ENCODE measurements at places on chromosomes 11 and 22. TPM values are rescaled to one million over a fixed set of nuclear protein-coding genes. Genes with fewer than 3 reads are reported as not detected.

GRCh38 chr11:12053606-12054361 is 45.4 kb upstream of the DKK3 start:
- no peak for DNase-seq

DNA sequence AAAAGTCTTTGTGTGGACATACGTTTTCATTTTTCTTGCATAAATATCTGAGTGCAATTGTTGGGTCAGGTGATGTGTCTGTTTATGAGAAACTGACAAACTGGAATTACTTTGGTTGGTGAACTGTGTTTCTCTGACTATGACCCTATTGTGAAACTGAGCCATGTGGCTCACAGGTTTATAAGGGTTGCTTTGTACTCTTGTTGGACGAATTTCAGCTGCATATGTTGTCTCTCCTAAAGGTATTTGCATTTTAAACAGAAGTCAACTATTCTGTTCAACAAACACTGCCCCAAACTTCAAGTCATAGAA is 34.4 kb upstream of the RASD2 start:
- DNase-seq, result no peak

DNA sequence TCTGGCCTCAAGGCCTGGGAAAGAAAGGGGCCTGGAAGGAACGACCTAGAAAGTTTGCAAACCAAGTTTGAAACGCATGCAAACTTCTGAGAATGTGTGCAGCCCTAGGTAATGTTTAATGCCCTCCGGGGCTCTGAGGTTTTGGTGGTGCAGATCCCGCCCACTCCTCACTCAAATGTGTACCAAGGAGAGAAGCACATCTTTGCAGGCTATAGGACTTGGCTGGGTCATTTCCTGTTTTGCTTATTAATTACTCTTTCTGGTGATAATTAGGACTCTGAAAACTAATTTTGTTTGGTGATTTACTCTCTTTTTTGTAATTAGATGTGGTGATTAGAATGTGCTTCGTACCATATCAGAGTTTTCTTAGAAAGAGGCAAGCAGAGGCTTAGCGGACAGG is 625.9 kb upstream of the CADM1 start:
- DNase-seq, result no peak

DNA sequence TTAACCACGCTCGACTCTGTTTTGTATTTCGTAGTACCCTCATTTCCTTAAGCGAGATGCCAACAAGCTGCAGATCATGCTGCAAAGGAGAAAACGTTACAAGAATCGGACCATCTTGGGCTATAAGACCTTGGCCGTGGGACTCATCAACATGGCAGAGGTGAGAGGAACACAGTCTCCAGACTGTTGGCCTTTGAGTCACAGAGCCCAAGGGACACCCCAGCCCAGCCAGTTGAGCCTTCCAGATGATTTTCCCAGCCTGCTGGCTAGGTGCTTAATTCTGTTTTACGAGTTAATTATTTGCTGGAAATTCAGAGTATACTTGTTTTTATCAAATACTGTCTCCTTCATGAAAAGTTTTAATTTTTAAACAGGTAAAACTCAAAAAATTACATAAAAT is 57.3 kb upstream of the RAB1B start:
- DNase-seq, result no peak

GRCh38 chr11:16966930-16967671 is 47.1 kb downstream of the PLEKHA7 start:
- DNase-seq, result no peak

DNA sequence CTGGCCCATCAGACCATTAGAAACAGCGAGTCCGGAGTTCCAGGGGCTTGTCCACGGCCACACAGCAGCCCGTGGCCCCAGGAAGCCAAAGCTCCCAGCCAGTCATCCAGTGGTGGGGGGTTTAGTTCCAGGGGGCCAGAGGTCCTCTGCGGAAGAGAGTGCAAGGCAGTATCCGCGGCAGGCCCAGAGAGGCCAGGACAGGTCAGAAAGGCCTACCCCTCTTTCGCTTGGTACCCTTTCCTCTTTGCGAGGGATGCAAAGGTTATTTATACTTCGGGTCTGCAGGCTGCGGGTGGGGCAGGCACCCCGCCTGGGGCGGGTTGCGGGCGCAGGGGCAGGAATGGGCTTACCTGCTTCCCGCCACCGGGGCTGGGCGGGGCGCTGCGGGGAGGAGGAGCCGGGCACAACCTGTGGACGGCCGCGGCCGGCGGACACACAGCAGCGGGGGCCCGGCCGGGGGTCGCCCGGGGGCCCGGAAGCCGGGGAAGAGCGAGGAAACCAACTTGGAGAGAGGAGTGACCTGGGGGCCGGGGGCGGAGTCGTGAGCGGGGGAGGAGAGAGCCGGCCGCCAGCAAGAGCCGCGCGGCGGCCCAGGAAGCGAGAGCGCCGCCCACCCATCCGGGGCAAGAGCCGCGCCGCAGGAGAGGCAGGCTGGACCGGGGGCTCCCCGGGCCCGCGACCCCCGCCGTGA is at the start of gene SH3BP1:
Gene SH3BP1 (plus strand): TSS at position 600 of the 691 bp plus-strand sequence. CDS start 119 bp downstream, outside the sequence.
- peak; percentile 50 for DNase-seq

DNA sequence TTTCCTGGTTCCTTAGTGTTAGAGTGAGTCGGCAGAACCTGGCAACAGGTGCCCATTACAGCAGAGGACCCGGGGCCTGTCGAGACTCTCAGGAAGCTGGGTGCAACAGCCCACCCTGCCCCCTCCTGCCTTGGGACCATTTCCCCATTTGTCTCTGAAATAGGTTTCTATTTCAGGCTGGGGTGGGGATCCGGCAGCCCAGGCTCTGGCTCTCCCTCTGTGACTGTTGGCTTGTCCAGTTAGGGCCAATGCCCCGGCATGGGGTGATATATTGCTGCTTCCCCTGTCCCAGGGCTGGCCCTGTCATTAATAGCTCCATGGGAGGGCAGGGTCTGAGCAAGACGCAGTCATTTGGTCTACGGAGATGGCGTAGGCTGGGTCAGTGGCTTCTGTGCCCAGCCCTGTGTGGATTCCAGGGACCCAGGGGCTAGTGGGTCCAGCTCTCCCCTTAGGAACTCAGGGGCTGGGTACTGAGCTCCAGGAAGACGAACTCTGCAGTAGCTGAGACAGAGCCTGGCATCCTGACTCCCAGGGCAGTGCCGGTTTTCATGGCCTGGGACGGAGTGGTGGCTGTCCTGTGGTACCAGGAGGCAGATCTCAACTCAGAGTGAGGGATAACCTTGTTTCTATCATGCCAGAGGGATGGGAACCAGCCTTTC is 2.7 kb downstream of the P2RY6 start:
- DNase-seq, result no peak

GRCh38 chr11:62669420-62670161 is 1.9 kb upstream of the UQCC3 start:
- DNase-seq, result no peak

- peak; percentile 29 for DNase-seq
Measured at GRCh38 chr11:57566005-57566904, 1.2 kb downstream of the UBE2L6 start.

DNA sequence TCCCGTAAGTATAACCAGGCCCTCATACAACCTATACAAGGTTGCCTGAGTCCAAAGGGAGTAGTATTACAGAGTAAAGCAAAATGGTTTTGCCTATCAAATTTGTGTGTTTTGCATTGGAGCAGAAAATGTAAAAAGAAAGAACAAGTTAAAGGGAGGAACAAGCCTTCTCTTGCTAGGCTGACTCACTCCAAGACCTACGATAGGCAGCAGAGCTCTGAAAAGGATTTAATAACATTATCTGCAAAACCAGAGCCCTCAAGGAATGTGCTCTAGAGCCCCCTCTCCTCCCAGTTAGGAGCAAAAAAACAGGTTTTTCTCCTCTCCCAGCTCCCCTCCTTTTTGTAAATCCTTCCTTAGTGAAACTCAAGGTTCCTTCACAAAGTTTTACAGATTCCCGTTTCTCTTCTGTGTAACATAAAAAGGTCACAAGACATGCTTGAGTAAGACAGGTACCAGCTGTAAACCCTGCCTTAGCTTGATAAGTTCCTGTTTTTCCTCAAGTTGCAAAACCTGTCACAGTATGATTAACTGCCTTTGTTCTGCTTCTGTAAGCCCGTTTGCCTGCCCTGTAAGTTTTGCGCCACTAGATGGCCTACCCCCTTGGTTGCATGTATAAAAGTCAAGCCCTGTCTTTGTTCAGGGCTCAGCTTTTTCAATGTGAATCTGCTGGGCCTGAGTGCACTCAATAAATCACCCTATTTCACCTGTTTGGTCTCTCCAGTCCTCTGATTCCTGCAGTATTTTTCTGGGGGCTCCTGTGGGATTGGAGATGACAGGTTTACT is 498.2 kb downstream of the KCNA4 start:
- DNase-seq, result no peak

- DNase-seq, result peak; percentile 53
Measured at GRCh38 chr22:24325105-24325757, 54.6 kb downstream of the SPECC1L start.

DNA sequence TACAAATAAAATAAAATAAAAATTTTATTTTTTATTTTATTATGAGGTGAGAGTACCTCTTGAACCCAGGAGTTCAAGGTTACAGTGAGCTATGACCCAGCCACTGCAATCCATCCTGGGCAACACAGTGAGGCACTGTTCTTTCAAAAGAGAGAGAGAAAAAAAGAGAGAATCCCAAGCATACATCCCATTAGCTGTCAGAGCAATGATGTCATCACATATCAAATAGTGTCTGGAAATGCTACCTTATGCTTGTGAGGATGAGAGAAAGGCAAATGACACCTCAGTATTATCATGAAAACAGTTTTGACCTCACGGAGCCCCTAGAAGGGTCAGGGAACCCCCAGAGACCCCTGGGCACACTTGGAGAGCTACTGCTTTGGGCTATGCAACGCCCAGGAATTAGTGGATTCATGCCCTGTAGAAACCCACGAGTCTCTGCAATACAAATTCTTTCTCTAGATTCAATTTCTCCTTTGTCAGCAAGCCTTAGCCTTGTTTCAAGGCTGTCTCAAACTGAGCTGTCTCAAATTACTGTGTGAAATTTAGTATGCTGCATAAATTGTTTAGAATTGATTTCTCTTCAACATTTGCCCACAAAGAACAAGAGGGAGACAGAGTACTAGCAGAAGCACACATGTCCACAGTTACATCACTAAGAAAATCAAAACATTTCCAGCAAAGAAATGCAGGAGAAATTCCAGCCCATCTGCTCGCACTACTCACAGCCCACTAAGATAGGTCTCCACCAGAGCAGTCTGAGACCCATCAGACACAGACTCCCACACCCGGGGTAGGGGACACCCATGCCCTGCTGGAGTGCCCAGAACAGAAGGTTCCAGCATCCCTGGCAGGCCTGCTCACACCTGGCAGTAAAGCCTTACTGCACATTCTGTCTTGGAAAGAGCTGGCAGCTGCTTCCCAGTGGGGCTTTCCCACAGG is 18.1 kb downstream of the DGCR2 start:
- DNase-seq, result no peak

- DNase-seq, result no peak
Measured at GRCh38 chr11:61287338-61287977, 7.7 kb downstream of the VWCE start.

- peak; percentile 75 for DNase-seq
Measured at GRCh38 chr11:1882265-1883238, 9.1 kb downstream of the PRR33 start.

DNA sequence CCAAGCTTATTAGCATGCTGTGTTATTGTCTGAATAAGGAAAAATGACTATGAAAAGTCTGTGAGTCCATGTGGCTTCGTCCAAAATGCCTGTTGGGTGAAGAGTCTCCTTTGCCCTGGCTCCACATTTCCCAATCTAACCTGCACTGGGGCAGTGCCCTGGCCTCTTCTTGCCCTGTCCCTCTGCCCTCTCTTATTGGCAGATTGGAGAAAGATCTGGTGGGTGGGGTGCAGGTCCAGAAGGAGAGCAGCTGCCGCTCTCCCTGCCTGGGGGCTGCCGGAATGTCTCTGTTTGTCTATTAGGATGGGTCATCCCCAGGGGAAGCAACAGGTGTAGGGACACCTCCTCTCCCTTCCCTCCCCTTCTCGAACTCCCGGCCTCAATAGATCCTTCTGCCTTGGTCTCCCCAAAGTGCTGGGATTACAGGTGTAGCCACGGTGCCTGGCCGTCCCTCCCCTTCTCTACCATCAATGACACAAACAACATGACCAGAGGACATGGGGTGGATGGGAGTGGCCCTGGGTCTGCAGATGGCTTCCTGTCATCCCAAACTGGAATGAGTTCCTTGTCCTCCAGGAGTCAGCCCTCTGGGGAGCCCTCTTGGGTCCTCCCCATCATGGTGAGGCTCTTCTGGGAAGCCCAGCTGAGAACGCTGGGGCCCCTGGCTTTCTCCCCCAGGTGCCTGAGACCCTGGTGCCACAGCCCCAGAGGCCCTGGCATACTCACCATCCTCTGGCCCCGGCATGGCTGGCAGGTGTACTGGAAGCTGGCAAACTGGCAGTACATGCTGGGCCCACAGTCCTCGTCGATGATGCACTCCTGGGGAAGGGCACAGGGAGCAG is 40.5 kb downstream of the DKK3 start:
- DNase-seq, result no peak

DNA sequence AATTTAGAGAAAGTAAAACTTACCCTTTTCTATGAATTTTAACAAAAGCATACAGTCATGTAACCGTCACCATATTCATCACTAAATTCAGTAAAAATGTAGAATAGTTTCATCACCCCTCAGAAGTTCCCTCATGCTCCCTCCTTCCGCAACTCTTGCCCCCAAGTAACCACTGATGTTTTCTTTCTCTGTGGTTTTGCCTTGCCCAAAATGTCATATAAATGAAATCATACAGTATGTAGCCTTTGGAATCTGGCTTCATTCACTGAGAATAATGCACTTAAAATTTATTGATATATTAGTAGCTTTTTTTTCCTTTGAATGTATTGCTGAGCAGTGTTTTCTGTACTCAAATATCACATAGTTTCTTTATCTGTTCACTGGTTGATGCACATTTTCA is 60.1 kb downstream of the DCUN1D5 start:
- DNase-seq, result no peak

The MMP27 gene
- polyA plus RNA-seq, result not detected

The TMEM191C gene
- 2.1 TPM for polyA plus RNA-seq

The RTN4R gene
- polyA plus RNA-seq, result 7.6 TPM

The PRDM11 gene
- polyA plus RNA-seq, result 23.4 TPM

The CST6 gene
- polyA plus RNA-seq, result 1.8 TPM

The WBP2NL gene
- 2.5 TPM for polyA plus RNA-seq

The OR6A2 gene
- polyA plus RNA-seq, result not detected

The CASP1 gene
- polyA plus RNA-seq, result 28.5 TPM

The CRACR2B gene
- 31.6 TPM for polyA plus RNA-seq
